ENCODE measurements at places on chromosomes 7 and 10.

- DNase-seq = no peak
These were observed 30.9 kb upstream of the ITGB8 start for GRCh38 chr7:20299647-20300312.

GRCh38 chr7:27191161-27191731 is 6.2 kb upstream of the HOXA11 start:
- no peak for DNase-seq

DNA sequence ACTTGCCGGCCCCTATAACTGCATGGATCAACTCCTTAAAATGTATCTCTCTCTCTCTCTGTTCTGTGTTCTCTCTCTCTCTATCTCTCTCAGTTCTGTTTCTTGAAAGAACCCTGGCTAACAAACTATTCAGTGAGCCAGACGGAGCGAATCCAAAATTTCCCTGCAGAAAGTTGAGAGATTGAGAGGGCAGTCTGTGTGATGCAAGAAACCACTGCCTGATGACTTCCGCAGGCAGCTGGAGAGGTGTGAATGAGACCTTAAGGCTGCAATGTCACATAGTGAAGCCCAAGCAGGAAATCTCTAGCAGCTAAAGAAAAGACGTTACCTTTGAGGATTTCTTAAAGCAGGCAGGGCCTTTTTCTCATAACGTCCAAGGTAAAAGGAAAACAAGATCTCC is 17.3 kb downstream of the FAM107B start:
- DNase-seq = no peak

- DNase-seq = peak; percentile 42
These were observed 101.9 kb upstream of the PIP4K2A start for GRCh38 chr10:22816298-22816653.

- DNase-seq = peak; percentile 67
These were observed 6.7 kb downstream of the BHLHA15 start for GRCh38 chr7:98217623-98218582.

- no peak for DNase-seq
These were observed 24.7 kb upstream of the PDLIM1 start for GRCh38 chr10:95315509-95315908.

DNA sequence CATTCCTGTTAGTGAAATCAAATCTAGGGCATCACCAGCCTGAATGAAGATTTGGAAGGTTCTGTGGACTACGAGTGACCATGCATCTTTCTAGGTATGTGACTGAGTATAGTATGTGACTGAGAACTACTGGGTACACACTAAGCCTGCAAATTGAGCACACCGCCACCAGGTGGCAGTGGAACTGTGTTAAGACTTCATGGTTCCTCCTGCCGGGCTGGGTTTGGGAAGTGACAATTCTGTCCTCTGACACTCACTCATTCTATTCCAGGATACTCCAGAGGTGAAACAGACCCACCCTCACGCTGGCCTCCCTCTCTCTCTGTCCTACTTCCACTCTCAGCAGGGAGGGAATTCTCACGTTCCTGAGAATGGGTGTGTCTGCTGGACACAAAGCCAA is 84.0 kb upstream of the TMEM248 start:
- DNase-seq = peak; percentile 85

GRCh38 chr10:34786464-34786863 is 28.6 kb downstream of the PARD3 start:
- DNase-seq = no peak

- peak; percentile 1 for DNase-seq
These were observed 8.5 kb downstream of the OR2A7 start for GRCh38 chr7:144256112-144256511.

- DNase-seq = no peak
These were observed 134.3 kb downstream of the ZMYND11 start for GRCh38 chr10:269440-270074.

DNA sequence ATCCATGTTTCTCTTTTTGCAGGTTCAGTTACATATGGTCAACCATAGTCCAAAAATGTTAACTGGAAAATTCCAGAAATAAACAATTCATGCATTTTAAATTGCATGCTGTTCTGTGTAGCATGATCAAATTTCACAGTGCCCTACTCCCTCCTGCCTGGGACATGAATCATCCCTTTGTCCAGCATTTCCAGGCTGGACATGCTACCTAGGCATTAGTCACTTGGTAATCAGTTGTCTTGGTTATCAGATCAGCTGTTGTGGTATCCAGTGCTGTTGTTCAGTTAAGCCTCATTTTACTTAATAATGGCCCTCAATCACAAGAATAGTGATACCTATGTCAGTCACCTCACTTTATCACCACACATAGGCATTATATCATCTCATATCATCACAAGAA is 7.3 kb upstream of the PNLIP start:
- no peak for DNase-seq

DNA sequence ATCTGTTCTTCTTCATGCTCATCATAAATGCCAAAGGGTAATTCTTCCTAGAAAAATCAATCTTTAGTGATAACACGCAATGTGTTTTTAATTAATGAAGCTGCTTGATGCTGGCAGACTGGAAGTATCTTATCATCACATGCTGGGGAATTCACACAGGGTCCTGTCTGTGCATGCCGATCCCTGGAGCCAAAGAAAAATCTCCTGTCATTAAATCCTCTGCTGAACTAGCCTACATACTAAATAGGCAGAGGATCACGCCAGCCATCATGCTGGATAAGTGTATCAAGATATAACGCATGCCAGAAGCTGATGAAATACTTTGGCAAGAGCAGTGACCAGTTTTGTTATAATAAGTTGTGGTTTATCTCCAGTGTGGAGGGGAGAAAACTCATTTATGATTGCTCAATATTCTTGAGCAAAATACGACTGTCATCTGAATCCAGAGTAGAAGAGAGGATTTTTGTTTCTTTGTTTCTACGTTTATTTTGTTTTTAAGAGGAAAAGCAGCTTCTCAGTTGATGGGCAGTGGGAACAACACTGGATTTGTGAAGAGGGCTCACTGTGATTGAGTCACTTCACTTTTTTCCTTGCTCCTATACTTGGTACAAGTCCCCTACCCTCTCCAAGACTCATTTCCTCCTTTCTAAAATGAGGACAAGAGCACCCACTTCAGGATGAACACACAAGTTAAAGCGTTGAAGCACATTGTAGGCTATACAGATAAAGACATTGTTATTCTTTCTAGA is 649.1 kb downstream of the TNS3 start:
- DNase-seq = no peak

DNA sequence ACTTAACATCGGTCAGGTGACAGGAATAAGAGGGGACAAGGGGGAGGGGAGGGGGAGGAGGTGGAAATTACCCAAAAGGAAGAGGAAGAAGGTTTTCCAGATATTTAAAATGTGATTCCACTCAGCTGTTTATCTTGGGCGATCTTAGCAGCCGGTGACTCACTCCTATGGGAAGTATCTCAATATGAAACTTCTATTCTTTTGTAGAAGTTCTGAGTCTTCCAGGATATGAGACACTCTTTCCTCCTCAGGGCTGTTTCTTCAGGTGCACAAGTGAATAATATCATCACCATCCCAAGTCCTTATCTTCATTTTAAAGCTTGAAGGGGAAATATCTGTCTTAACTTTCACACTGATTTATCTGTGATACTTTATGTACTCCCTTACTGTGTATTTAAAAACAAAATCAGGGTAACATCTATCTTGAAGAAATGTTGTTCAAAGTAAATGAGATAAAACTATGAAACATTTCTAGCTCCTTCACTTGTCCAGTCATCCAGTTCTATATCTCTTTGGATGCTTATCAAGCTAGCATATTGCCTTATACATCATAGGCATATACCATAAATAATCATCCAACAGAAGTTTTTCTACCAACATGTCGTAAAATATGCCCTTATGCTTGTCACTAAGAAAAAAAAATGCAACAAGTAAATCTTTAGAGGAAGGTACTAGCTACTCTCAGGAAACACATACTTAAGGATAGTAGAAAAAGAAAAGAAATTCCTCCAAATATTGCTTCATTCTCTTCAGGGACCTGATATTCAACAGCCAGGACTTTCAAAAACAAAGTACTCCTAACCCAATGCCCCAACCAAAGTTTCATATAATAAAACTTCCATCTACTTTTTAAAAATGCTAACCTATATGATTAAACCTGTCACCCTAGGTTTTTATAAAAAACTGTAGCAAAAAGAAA is 13.7 kb downstream of the DOCK4 start:
- no peak for DNase-seq

DNA sequence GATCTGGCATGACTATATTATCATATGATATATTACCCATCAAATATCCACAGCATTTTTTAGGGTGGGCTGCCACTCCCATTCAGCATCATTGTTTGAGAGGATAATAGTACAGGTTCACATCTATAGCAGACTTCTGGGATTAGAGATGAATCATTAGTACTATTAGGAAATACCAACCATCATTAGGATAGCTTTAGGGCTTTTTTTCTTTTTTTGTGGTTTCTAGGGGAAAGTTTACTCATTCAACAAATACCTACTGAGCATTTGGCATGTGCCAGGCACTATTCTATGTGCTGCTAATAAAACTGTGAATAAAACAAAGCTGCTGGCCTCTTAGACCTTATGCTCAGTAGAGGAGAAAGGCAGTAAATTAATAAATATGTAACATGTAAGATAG is 40.6 kb downstream of the NHLRC2 start:
- no peak for DNase-seq

- DNase-seq = no peak
These were observed 37.4 kb upstream of the BET1 start for GRCh38 chr7:94041529-94041928.

GRCh38 chr10:111705021-111705420 is 478.5 kb downstream of the GPAM start:
- DNase-seq = no peak

- no peak for DNase-seq
These were observed 24.6 kb upstream of the ZMIZ1 start for GRCh38 chr10:79044036-79044632.

GRCh38 chr10:121668314-121669027 is 70.2 kb upstream of the FGFR2 start:
- no peak for DNase-seq

- no peak for DNase-seq
These were observed 903 bp downstream of the ZNF655 start for GRCh38 chr7:99559175-99559915.

Data from hematopoietic multipotent progenitor cell treated with erythropoietin and hydrocortisone succinate and interleukin-3 and kit ligand, for 8 days (in vitro differentiated cells).